NCI-H2081 treated with DMSO at 0.1 percent for 48 hours (cell line): ENCODE measurements at places on chromosomes 7 and 10.

- DNase-seq = no peak
These were observed 5.1 kb downstream of the ELFN1 start for GRCh38 chr7:1675036-1675671.

- no peak for DNase-seq
These were observed 21.3 kb downstream of the FAM107B start for GRCh38 chr10:14753441-14753840.

- DNase-seq = no peak
These were observed 68.5 kb upstream of the BMPER start for GRCh38 chr7:33836797-33837355.

- DNase-seq = no peak
These were observed 152.3 kb upstream of the LANCL2 start for GRCh38 chr7:55212838-55213237.

DNA sequence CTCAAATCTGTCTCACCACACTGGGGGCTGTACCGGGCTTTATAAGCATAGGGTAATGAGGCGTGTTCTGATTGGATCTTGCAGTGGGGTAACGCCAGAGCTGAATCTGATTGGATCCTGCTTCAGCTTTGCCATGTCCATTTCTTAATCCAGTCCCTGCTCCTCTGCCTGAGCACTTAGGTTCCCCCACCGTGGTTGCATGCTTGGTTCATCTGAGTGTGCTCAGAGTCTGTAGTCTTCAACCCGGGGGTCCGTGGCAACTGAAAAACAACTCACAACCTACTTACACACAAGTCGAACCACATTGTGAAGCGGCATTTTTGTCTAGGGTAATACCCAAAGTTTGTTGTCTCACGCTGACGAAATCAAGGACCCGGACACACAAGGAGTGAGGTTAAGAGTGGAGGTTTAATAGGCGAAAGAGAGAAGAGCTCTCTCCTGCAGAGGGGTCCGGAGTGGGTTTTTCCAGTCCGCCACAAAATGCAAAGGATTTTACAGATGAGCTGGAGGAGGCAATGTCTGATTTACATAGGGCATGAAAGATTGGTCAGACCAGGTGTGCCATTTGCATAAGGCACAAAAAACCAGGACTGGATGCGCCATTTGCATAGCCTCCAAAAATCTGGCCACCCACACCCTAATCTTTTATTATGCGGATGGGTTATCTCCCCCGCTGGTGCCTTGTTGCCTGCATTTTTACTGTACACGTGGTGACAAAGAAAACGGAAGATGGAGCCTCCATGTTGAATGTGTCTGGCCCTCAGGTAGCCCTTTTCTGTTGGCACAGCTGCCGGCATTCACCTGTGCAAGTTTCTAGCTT, 641.8 kb upstream of the FOXK1 start:
- no peak for DNase-seq

GRCh38 chr7:36224934-36225858, 72.1 kb downstream of the EEPD1 start:
- DNase-seq = no peak

- no peak for DNase-seq
These were observed 173.0 kb downstream of the SKAP2 start for GRCh38 chr7:26691406-26691805.

DNA sequence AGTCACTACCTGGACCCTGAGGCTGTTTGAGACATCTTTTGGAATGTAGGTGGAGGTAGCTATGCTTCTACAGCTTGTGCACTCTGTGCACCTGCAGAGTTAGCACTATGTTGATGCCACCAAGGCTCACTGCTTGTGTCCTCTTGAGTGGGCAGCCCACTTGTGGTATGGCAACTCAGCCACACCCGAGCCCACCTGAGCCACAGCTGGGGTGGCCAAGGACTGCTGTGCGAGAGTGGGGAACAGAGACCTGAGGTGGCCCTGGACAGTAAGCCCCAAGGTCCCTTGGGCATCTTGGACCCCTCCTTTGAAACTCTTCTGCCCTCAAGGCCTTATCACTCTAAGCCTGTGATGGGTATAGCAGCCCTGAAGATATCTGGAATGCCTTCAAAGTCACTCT, 25.7 kb downstream of the MYO1G start:
- no peak for DNase-seq

- DNase-seq = no peak
These were observed 65.1 kb upstream of the HPS1 start for GRCh38 chr10:98511876-98512275.

GRCh38 chr7:158649279-158649678, 55.3 kb downstream of the NCAPG2 start:
- no peak for DNase-seq

- no peak for DNase-seq
These were observed 171.9 kb upstream of the LANCL2 start for GRCh38 chr7:55193245-55193644.

DNA sequence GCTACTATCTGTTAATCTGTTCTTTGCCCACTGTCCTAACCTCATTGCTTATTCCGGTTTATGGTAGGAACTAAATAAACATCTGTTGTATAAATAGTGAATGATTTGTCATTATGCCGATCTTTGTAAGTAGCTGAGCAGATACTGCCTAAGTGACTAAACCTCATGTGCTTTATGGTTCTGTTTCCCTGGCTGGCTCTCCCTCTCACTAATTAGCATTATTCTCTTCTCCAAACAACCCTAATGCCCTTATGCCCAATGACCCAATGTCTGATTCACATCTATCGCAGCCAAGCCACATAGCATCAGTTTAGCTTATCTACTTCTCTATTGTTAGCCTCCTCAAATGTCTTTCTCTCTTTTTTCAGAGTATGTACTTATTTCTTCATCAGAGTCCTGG, 462.3 kb upstream of the POT1 start:
- DNase-seq = no peak

DNA sequence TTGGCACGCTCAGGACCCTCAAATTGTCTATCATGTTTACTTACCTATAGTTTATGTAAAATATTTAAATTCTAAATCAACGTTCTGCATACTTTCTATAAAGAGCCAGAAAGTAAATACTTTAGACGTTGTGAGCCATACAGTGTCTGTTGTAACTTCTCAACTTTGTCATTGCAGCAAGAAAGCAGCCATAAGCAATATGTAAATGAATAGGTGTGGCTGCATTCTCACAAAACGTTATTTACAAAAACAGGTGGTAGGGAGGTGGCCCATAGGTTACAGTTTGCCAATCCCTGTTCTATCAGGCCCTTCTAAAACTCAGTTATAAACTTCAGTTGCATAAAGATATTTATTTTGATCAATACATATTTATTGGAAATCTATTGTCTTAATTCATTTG, 12.1 kb upstream of the NPY start:
- no peak for DNase-seq

DNA sequence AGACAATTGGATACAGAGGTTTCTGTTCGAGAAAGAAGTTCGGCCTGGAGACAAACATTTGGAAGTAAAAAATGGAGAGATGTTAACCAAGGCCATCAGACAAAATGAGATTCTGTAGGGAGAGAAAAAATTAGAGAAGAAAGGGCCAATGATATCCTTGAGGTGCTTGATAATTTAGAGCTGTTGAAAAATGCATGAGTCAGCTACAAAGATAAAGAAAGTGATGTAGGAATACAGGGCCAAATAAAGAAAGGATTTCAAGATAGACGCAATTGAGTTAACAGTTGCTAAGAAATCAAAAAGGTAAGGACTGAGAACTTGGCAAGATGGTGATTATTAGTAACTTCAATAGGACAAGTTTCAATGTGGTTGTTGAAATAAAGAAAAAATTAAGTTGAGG, 384.2 kb upstream of the SEMA3A start:
- no peak for DNase-seq

DNA sequence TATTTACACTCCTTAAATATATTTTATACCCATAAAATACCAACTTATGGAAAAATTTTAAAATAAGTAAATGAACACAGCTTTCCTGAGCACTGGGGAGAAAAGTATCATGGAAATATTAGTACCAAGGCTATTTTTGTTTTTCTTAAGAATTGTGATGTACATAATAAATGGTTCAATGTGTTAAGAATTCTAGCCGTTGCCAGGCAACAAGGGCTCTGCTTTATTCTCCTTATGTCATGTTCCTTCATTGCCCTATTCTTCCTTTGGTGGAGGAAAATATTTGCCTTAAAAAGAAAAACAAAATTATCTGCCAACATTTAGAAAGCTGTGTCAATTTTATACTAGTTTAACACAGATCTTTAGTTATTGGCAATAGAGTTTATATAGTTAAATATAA, 2.6 kb upstream of the ZPBP start:
- DNase-seq = no peak

DNA sequence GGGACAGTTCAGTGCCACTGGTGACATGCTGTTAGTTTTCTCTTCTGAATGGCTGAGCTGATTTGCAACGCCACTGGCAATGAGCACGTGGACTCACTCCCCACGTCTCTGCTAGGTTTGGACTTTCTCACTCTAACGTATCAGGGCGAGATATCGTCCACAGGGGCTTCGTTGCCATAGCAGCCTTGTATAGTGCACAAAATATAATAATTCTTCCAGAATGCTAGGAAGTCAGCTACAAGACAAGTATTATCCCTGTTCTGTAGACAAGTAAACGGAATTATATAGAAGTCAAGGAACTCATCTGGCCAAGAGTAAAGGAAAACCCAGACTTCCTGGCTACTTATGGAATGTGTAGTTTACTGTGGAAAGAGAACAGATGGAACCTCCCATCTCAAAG, 226.8 kb downstream of the ARHGAP21 start:
- DNase-seq = no peak

GRCh38 chr10:44301781-44302355, 83.0 kb downstream of the CXCL12 start:
- DNase-seq = no peak

GRCh38 chr10:133180965-133181639, 21.1 kb downstream of the KNDC1 start:
- no peak for DNase-seq

- no peak for DNase-seq
These were observed 507.0 kb upstream of the KLF6 start for GRCh38 chr10:4291990-4292389.

GRCh38 chr7:71544816-71545215, 412.9 kb downstream of the GALNT17 start:
- DNase-seq = no peak

DNA sequence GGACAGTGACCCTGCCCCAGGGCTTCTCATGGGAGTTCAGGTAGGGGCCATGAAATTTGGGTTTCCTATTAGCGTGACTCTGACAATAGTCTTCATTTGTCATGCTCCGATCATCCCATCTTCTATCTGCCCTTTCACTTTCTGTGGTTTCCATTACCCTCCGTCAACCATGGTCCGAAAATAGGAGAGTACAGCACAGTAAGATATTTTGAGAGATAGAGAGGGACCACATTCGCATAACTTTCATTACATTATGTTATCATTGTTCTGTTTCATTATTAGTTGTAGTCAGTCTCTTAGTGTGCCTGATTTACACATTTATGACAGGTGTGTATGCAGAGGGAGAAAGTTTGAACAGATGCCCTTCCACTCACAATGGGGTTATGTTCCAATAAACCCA, 649.2 kb downstream of the SDK1 start:
- no peak for DNase-seq

DNA sequence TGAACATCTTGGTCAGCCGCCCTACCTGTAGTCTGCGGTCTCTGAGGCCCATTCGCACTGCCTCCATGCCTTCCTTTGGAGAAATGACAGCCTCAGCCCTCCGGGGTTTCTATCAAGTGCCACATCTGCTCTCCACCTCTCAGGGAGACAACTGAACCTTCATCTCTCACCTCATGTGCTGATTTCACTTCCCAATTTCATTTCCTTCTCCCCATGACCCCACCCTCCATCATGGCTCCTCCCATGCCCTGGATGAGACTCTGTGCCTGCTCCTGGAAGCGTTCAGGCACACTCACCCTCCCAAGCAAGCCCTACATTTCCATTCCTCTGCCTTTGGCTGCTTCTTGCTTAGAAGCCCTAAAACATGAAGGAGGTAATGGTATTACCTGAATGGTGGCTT, 7.8 kb upstream of the SCD start:
- no peak for DNase-seq

GRCh38 chr10:119190353-119190752, 11.7 kb upstream of the PRDX3 start:
- DNase-seq = no peak

GRCh38 chr7:152006336-152006735, 19.1 kb upstream of the GALNT11 start:
- DNase-seq = no peak

- DNase-seq = no peak
These were observed 242.6 kb downstream of the TWIST1 start for GRCh38 chr7:18874880-18875279.

GRCh38 chr10:55283031-55283430, 482.0 kb upstream of the PCDH15 start:
- no peak for DNase-seq

DNA sequence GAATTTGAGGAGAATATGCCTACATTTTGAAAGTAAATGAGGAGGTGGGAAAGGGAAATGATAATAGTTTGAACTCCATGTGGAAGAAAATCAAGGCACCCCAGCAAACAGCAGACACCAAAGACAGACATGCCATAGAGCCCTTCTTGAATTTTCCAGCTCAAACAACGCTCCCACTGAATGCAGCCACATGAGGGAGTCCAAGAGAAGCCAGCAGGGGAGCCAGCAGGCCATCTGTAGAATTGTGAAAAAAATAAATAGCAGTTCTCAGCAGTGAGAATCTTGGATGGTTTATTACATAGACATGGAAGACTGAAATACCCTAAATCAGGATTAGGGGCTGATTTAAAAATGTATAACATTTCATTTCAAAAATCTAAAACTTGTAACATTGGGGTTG, 1567.3 kb upstream of the LRRTM3 start:
- DNase-seq = no peak

GRCh38 chr7:37281368-37282092, 167.1 kb downstream of the ELMO1 start:
- DNase-seq = no peak

GRCh38 chr7:106463851-106464611, 179.2 kb upstream of the NAMPT start:
- DNase-seq = no peak

GRCh38 chr7:130213828-130214227, 6.2 kb downstream of the SSMEM1 start:
- DNase-seq = no peak

- no peak for DNase-seq
These were observed 8.7 kb downstream of the ATP6V0E2 start for GRCh38 chr7:149882248-149883047.

- no peak for DNase-seq
These were observed 305.5 kb downstream of the C7orf25 start for GRCh38 chr7:42606193-42606905.

- DNase-seq = no peak
These were observed 252.6 kb downstream of the DOCK4 start for GRCh38 chr7:111953611-111954010.

GRCh38 chr7:94298943-94299342, 95.8 kb upstream of the COL1A2 start:
- DNase-seq = no peak
